ENCODE measurements at places on chromosomes 12 and 14.

- DNase-seq, result no peak
- H3K4me3 ChIP-seq, result no peak overlapping the region
- H3K36me3 ChIP-seq, result no peaks in the 10 kb centered on the region
- H3K4me1 ChIP-seq, result no peaks in the 10 kb centered on the region
These were observed 26.3 kb downstream of the BATF start for GRCh38 chr14:75548544-75548943.

DNA sequence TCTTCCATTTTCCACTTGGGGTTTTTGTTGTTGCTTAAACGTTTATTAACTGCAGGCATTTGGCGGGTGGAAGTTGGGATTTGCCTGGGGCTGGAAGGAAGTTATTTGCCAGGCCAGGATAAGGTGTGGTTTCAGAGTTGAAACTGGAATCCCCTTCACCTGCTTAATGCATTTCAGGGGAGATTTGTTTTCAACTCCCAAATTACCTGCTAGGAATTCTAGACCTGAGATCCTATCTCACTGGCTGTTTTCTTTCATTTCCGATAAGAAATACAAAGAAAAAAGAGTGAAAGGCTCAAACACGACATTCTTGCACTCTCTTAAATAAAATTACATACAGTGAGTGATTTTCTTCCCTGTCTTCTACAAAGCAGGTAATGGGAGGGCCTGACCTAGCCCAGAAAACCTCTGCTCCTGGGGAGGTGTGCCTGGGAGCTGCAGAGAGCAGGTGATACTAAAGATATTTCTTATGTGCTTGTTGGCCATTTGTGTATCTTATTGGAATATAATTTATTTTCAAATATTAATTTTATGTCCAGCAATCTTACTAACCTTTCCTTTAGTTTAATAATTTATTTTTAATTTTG lies 278.2 kb downstream of the ZFP36L1 start:
- H3K4me1 ChIP-seq, result peaks cover 70% of the 10 kb centered on the region
- no peak for DNase-seq
- peak overlapping the region; percentile 70 for H3K27ac ChIP-seq
- peak overlapping the region; percentile 5 for H3K4me3 ChIP-seq

DNA sequence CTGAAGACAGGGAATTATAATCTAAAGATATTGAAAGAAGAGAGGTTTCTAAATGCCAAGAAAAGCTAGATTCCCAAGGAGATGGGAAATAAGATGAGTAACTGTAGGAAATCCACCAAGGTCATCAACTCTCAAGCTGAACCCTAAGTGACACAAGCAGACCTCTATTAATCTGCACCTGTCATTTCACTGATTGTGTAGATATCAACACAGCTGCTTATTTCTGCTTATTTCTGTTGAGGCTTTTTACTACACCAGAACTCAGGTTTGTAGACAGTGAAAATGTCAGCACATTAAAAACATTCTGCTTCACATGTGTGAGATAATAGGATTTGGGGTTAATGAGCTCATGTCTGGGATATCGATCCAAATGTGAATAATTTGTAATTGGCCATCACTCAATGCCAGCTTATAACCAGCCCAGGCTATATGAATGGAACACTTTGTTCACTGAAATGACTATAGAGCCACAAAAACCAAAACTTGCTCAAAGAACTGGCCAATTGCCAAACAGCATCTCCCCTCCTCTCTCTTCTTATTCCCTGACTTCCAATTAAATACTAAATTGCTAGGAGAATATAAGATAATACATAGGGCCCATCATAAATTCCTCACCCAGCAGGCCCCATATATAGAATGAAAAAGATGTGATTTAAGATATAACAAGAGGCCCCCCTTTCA lies 188.7 kb upstream of the ARID2 start:
- no peak overlapping the region for H3K27ac ChIP-seq
- H3K36me3 ChIP-seq, result no peaks in the 10 kb centered on the region
- peaks cover 5% of the 10 kb centered on the region for H3K27me3 ChIP-seq
- no peak overlapping the region for H3K4me3 ChIP-seq

DNA sequence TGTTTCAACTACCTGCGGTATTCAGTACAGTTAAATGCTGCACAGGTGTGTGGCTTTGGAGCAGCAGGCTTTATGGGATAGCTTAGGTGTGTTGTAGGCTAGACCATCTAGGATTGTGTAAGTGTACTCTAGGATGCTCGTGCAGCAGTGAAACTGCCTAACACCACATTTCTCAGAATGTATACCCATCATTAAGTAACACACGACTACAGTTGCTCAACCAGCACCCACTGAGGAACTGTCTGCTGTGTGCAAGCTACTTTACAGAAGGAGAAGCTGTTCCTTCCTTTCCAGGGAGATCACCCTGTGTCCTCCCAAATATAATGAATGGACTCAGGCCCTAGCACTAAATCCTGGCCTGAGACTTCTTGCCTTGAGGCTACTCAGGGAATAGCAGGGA lies 94.8 kb downstream of the SLC24A4 start:
- H3K4me1 ChIP-seq, result no peaks in the 10 kb centered on the region
- no peaks in the 10 kb centered on the region for H3K36me3 ChIP-seq
- DNase-seq, result no peak
- H3K27ac ChIP-seq, result no peak overlapping the region
- no peaks in the 10 kb centered on the region for H3K27me3 ChIP-seq
- H3K4me3 ChIP-seq, result no peak overlapping the region

GRCh38 chr14:61065656-61066055 lies 84.6 kb downstream of the SLC38A6 start:
- DNase-seq, result no peak
- no peak overlapping the region for H3K27ac ChIP-seq
- no peaks in the 10 kb centered on the region for H3K36me3 ChIP-seq
- H3K4me3 ChIP-seq, result no peak overlapping the region
- H3K4me1 ChIP-seq, result no peaks in the 10 kb centered on the region

Data from keratinocyte (primary cell).